ENCODE measurements at places on chromosomes 1 and 21.

GRCh38 chr1:8070381-8070811 is 44.3 kb upstream of the ERRFI1 start:
- no peak for DNase-seq

DNA sequence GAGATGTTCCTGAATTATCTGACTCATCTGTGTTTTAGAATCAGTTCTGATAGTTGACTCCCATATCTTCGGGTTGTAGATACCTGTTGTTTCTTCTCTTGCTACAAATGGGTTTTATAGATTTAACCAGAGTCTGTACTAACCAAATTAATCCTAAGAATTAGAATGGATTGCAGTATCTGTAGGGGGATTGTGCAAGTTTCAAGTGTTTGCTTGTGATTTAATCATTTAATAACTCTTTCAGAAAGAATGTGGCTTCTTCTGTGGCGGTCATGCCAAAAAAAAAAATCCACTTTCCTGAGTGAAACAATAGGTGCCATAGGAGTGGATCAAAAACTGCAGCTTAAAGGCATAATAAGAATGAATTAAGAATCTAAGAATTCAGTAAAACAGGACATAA is 9.4 kb downstream of the IPO9 start:
- no peak for DNase-seq

DNA sequence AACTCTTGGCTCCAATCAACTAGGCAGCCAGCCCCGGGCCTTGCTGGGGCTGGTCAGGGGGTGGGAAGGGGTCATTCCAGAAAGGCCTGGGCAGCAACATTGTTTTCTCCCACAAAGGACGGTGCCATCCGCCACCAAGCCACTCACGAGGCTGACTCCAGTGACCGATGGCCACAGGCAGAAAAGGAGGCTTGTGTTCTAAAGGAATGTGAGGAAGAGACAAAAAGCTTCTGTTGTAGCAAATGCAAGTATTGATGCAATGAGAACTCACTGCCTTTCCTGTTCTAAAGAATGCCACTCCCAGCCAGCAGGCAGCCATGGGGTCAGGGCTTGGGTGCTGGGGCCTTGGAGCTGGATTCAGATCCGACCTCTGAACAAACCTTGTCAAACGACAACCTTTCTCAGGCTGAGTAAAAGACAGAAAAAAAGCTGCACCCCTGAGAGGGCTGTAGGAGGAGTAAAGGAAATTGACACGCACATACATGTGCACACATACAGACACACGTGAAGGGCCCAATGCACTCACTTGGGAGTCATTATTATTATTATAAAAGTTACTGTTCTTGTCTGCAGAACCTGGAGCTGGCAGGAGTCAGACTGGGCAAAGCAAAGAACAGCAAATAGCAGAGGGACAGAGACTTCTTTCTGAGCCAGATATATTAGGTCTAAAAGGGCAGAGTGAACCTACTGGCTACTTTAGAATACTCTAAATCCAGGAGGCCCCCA is 13.9 kb upstream of the PRMT2 start:
- DNase-seq = no peak

GRCh38 chr1:53562291-53562980 is 103.2 kb downstream of the DMRTB1 start:
- DNase-seq = no peak

DNA sequence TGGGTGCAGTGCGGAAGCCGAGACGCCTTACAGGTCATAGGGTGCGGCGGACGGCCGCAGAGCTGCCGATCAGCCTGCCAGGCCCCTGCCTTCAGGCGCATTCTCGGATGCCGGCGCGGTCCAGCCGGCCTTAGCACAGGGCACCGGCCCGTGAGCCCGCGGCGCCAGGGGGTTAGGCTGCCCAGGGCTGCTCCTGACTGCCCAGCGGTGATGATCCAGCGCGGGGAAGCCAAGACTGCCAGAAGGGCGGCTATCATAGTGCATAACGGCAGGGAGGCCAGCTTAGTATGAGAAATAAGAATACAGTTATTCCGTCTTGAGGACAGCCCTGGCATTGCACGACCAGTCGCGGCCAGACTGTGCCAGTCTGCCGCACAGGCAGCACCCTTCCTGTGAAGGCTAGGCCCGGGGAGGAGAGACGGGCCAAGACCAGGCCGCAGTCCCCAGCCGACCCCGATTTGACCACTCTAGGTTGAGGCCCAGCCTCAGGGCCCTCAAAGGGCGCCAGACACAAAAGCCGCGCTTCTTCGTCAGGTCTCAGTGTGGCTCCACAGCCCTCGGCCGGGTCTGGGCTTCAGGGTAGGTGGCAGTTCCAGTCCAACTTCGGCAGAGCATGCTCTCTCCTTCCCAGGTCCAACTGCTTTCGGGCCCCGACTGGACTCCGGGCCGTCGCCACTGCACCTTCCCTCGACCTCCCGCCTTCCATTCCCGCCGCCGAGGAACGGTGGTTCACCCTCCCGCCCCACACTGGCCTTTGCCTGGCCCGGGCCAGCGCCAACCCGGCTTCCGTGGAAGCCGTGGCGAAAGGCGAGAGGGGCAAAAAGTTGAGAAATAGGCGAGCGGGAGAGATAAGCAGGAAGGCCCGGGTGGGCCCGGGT is 829 bp downstream of the ALX3 start:
- peak; percentile 29 for DNase-seq

DNA sequence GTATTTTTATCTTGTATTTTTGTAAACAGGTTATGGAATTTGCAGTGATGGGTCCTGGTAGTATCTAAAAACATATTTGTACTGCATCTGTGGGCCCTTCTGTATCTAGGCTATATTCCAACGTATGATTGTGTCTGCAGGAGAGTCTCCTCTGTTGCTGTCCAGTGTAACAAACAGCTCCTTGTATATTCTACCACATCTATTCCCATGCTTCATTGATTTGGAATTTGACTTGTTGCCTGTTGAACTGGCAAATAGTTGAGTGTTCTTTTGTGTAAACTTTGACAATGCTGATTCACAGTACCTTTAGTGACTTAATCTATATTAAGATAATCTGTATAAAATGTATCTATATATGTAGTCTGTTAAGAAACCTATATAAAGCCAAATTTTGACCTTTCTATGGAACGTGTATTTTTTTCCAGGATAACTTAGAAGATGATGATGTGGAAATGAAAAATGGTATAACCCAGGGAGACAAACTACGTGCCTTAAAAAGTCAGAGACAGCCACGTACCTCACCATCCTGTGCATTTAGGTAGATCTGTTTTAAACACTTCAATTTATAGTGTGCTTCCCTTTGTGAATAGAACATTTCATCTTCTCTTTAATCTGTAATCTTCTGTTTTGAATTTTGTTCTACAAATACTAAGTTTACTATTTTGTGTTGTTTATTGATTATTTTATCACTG is 43.4 kb upstream of the GPR88 start:
- DNase-seq = no peak

GRCh38 chr1:63069214-63069613 is 253.2 kb upstream of the FOXD3 start:
- DNase-seq = no peak

DNA sequence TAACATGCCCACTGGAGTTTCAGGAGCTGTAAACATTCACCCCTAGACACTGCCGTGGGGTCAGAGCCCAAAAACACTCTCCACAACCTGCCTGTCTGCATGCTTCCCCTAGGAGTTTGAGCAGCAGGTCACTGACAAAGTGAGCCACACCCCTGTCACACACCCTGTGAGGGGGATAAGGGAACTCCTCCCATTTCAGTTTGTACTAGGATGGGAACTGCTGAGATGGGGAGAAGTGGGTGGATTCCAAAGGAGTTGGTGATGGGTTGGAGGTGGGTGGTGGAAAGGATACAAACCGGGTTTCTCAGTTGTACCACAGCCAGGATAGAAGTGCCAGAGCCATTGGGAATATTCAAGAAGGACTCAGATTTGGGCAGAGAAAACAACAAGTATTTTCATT is 140.2 kb downstream of the MIS18A start:
- DNase-seq = no peak

- no peak for DNase-seq
Observed at GRCh38 chr1:35285771-35286606, 17.5 kb downstream of the ZMYM4 start.
